ENCODE measurements at places on chromosomes 4 and X.

DNA sequence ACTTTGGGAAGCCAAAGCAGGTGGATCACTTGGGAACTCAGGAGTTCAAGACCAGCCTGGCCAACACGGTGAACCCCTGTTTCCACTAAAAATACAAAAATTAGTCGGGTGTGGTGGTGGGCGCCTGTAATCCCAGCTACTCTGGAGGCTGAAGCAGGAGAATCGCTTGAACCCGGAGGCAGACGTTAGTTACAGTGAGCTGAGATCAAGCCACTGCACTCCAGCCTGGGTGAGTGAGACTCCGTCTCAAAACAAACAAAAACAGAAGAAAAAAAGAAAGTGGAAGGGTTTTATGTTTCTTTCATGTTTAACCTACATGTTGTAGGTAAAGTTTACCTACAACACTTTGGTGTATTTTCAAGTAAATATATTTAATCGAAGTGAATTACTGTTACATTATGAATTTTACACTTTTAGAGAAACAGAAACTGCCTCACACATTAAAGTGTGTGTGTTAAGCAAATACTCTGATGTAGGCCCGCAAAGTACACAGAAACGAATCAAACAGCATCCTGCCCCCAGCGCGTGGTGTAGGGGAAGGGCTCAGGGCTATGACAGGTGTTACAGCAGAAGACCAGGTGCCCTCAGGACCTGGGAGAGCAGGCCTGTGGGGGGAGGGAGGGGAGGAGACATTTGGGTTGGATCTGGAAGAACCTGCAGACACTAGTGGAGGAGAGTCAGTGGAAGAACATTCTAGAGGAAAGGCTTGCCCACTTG lies 39.0 kb downstream of the PTTG2 start:
- DNase-seq, result no peak

GRCh38 chr4:5143306-5143861 lies 92.1 kb downstream of the STK32B start:
- no peak for DNase-seq

- no peak for DNase-seq
These were observed 83.8 kb downstream of the SMARCA5 start for GRCh38 chr4:143597276-143597675.

GRCh38 chr4:109375778-109376414 lies 57.7 kb upstream of the SEC24B start:
- no peak for DNase-seq

DNA sequence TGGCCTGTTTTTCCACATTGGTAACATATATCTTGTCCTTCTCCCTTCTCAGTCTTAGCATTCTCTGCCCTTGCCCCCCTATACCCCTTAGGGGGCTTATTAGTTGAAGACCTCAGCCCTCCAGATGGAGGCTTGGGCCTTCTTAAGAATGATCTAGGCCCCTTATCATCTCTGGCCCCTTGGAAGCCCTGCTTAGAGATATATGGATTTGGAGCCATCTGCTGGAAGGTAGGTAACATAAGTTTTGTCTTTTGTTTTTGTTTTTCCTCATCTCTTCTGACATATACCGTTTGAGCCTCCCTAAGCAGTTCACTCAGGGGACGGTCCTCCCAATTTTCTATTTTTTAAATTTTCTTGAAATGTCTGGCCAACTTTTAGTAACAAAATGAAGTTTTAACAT lies 48.3 kb upstream of the NAP1L2 start:
- DNase-seq, result no peak
